Activated CD8-positive, alpha-beta memory T cell treated with anti-CD3 and anti-CD28 coated beads for 36 hours (primary cell): ENCODE measurements at places on chromosomes 1 and 21. TPM values are rescaled to one million over a fixed set of nuclear protein-coding genes. Genes with fewer than 3 reads are reported as not detected.

Gene LEMD1
- not detected for total RNA-seq

Gene CAPN2
- total RNA-seq, result 60.2 TPM

Gene AGMAT
- 19.6 TPM for total RNA-seq

Gene AQP10
- not detected for total RNA-seq

Gene TCEA3
- 1.2 TPM for total RNA-seq

Gene KAZN
- total RNA-seq, result 0.30 TPM

Gene CASQ2
- total RNA-seq, result not detected

Gene CFHR4
- not detected for total RNA-seq

Gene KIF2C
- 45.4 TPM for total RNA-seq

Gene IFI44L
- total RNA-seq, result 1.3 TPM

Gene ADAMTS5
- total RNA-seq, result not detected

Gene CDK18
- 2.3 TPM for total RNA-seq

Gene ACBD6
- 47.8 TPM for total RNA-seq

Gene RIPPLY3
- 0.08 TPM for total RNA-seq

Gene VHLL
- not detected for total RNA-seq
